Activated CD8-positive, alpha-beta memory T cell treated with anti-CD3 and anti-CD28 coated beads for 4 hours (primary cell): ENCODE measurements at places on chromosomes 13 and 19.
A peak's percentile ranks its signal among the peaks of the same experiment; 100 is the strongest.

- DNase-seq: no peak
These were observed 4.9 kb upstream of the ZNF787 start for GRCh38 chr19:56125806-56126590.

GRCh38 chr13:73288596-73288995 lies 229.8 kb downstream of the KLF5 start:
- DNase-seq: no peak

- DNase-seq: no peak
These were observed 26.9 kb upstream of the CPB2 start for GRCh38 chr13:46131705-46132104.

- no peak for DNase-seq
These were observed 169.1 kb downstream of the KCTD12 start for GRCh38 chr13:76717092-76717491.

- DNase-seq: no peak
These were observed 303.3 kb downstream of the POU4F1 start for GRCh38 chr13:78299832-78300623.

- DNase-seq: no peak
These were observed 130.3 kb downstream of the RXFP2 start for GRCh38 chr13:31869582-31869981.

- DNase-seq: no peak
These were observed 146.9 kb upstream of the SOX21 start for GRCh38 chr13:94859278-94859691.

- no peak for DNase-seq
These were observed 198.0 kb downstream of the UQCRFS1 start for GRCh38 chr19:29014857-29015436.

DNA sequence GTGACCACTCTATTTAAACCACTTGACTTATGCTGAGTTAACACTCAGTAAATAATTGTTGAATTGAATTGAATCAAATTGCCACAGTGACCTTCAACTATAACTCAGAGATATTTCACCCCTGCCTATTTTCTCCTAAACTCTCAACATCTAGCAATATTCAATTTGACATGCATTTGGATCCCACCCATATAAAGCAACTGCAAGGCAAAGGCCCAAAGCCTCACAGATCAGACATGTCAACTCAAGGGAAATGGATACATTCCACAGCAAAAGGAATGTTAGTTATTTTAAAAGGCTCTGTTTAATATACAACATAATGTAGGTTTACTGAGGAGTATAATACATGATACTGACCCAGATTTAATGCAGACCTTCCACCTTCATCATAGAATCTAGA lies 107.4 kb downstream of the KCTD12 start:
- DNase-seq: no peak

GRCh38 chr19:38168637-38169036 lies 55.4 kb downstream of the DPF1 start:
- no peak for DNase-seq

GRCh38 chr13:44050450-44051063 lies 170.9 kb downstream of the LACC1 start:
- DNase-seq: no peak

GRCh38 chr19:18496167-18496979 lies 25.5 kb downstream of the ELL start:
- DNase-seq: peak; percentile 45

- DNase-seq: no peak
These were observed 16.2 kb upstream of the MISP start for GRCh38 chr19:734716-735115.

GRCh38 chr19:13056052-13056660 lies 46.5 kb downstream of the LYL1 start:
- DNase-seq: no peak
